Right ventricle myocardium inferior (tissue), 1 donor: ENCODE measurements at places on chromosomes 13 and 19. TPM values are rescaled to one million over a fixed set of nuclear protein-coding genes. Genes with fewer than 3 reads are reported as not detected.

DNA sequence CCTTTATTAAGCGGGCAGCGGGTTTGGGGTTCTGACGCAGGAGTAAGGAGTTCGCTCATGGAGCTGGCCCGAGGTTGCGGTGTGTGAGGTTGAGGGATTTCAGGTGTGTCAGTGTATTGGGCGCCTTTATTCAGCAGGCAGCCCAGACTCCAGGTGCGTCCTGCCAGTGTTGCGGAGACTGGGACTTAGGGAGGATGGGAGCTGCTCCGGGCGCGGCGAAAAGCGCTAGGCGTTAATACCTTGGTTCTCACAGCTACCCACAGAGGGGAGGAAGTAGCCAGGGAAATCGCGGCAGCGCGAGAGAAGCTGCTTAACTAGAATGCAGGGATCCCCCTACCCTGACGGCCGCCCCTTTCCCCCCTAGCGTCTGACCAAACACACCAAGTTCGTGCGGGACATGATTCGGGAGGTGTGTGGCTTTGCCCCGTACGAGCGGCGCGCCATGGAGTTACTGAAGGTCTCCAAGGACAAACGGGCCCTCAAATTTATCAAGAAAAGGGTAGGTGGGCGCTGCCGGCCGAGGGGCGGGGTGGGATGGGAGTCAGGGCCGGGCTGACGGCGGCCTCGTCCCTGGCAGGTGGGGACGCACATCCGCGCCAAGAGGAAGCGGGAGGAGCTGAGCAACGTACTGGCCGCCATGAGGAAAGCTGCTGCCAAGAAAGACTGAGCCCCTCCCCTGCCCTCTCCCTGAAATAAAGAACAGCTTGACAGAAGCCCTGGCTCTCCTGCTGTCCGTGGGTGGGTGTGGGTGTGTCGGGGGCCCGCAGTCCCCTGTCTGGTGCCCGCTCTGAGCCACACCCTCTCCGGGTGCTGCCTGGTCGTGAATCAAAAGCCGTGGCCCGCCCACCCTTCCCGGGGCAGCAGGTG is 1.1 kb downstream of the RPL36 start:
- DNase-seq, result peak; percentile 86

DNA sequence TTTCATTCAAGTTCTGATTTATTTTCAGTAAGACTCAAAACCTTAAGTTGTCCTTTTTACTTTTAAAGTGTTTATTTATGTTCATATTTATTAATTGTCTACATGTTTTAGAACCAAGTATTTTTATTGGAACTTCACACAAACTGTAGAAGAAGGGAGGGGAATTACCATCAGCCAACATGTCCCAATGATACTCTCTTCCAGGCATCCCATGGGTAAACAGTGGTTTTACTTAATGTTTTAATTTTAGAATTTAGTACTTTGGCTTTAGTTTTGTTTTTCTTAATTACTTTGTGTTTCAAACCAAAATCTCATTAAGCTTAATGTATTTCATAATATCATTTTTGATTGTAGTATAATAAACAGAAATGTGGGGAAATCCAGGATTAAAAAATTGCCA is 5.2 kb downstream of the TNFSF13B start:
- no peak for DNase-seq

DNA sequence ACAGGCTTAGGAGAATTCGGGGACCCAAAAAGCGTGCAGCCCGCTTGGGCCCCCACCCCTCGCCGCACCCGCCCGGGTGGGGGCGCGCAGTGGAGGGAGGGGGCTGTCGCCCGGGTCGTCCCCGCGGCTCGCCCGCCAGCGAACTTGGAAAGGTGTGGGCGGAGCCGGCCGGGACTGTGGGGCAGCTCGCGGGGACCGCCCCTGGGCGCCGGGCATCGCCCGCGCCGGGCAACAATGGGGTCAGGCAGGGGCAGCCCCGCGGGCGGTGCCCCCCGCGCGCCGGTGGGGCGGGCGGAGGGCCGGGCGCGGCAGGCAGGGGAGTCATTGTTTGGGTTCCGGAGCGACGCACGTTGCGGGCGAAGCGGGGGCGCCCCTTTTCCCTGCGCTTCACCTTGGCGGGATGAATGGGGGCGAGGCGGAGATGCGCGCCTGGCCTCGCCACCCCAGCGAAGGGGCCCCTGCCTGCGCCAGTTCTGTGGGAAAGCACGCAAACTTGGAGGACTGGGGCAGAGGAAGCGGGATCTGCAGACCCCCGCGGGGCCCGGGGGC is 647 bp upstream of the KLF12 start:
- DNase-seq, result no peak

DNA sequence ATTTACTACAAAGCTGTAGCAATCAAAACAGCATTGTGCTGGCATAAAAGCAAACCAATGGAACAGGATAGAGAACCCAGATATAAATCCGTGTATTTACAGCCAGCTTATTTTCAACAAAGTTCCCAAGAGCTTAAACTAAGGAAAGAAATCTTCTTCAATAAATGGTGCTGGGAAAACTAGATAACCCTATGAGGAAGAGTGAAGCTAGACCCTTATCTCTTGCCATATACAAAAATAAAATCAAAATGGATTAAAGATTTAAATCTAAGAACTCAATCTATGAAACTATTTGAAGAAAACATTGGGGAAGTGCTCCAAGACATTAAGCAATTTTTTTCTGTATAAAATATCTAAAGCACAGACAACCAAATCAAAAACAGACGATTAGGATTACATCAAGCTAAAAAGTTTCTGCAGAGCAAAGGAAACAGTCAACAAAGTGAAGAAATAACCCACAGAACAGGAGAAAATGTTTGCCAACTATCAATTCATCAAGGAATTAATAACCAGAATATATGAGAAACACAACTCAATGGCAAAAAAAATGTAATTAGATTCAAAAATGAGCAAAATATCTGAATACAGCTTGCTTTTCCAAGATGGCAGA is 480.7 kb downstream of the LMO7 start:
- no peak for DNase-seq

DNA sequence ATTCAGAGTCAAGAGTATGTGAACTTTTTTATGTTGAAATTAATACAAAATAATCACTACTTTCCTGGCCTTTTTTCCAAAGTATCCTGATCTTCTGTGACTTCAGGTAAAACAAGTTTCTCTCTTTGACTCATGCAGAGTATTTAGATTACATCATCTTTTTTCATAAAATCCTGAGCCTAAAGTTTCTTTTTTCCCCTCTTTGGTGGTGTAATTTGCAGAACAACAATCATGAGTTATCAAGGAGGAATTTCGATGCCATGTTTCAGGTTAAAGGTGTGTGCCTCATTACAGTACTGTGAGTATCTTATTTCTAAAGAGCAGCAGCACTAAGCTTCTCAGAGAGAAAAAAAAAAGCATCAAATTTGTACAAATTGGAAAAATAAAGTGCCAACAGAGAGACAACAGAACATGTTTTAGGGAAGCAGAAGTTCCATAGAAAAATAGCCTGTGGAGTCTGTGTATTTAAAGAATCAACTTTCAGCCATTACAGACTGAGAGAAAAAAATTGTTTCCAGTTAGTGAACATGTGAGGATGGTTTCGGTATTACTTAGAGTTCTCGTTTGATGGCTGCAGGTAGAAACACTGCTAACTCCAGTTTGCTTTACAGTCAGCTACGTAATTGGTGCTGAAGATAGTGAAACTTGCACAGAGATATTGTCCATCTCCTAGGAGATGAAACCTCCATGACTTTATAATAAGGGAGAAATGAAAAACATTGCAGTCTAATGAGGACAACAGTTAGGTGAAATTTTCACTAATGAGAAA is 78.1 kb upstream of the PCDH9 start:
- DNase-seq, result no peak

GRCh38 chr19:35229601-35230000 is 1.1 kb upstream of the FAM187B start:
- no peak for DNase-seq

DNA sequence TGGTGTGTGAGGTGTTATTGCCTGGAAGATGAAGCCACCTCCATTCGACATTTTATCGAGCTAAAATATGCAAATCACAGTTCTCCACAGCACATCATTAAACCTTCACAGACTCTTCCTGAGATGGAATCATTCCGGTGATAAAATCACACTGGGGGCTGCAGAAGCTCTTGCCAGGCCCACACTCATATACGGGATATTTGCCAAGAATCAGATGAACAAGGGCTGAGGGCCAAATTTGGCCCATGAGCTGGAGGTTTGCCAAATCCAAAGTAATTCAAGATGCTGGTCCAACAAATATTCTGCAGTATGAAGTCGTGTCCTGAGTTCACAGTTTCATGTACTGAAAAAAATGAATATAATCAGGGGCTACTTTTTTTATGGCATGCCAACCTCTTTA is 16.7 kb upstream of the RXFP2 start:
- DNase-seq, result no peak

DNA sequence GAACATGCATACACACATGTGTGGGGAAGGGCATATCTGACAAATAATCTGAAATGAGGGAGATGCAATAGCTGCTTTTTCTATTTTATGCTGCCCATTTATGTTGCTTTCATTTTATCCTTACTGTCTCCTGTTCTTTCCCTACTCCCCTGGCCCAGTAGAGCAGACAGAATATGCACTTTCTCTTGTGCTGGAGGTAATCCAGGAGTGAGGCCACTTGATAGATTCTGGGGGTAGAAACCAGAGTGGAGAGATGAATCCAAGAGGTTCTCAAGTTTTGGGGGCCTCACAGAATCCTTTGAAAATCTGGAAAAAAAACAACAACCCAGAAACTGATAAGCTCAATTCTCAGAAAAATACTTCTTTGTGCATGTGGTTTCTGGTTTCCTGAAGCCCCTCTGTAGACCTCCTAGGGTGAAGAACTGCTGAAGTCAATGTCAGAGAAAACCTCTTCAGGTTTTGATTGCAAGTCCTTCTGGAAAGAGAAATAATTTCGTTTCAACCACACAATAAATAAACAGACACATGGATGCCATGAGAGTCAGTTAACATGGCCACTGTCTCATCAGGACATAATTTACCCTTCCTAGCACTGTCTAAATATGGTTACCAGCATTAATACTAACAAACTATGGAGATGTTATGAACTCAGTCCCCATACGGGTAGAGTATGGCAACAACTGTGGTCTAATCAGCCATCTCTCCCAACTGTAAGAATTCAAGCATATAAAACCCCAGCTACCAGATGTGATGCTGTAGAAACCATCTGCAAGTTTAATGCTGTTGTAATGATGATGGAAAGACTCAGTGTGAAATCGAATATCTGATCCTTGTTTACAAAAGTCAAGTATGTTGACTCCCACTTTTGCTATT is 355.6 kb downstream of the SLC7A1 start:
- no peak for DNase-seq

DNA sequence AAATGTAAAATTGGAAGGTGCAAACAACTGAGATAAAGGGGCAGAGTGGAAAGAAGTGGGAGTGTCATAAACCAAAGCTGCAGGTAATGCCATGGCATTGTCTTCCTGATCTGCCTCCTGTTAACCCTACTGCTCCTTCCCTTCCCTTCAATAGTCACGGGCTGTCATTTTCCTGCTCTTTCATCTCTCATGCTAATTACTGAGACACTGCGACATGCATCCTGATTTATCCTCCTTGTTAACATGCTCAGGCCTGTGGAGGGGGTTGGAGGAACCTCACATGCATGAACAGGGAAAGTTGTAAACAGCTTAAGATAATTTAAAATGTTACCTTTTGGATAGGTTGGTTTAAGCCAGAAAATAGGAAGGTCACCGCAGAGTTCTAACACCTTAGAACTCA is 27.2 kb downstream of the CNMD start:
- no peak for DNase-seq

- DNase-seq, result no peak
These were observed 204.1 kb upstream of the ZNF536 start for GRCh38 chr19:30167976-30168635.

The TMEM38A gene
- 42.7 TPM for total RNA-seq

The MRPL57 gene
- 22.3 TPM for total RNA-seq

The PRKCG gene
- not detected for total RNA-seq
